ENCODE measurements at places on chromosomes 1 and 21. TPM values are rescaled to one million over a fixed set of nuclear protein-coding genes. Genes with fewer than 3 reads are reported as not detected.
A peak's percentile ranks its signal among the peaks of the same experiment; 100 is the strongest.

- no peak overlapping the region for H3K4me3 ChIP-seq
- no peak for DNase-seq
- no peaks in the 10 kb centered on the region for H3K36me3 ChIP-seq
- H3K27ac ChIP-seq: no peak overlapping the region
- no peaks in the 10 kb centered on the region for H3K4me1 ChIP-seq
Observed at GRCh38 chr1:68812333-68812732, 315.5 kb upstream of the DEPDC1 start.

- no peaks in the 10 kb centered on the region for H3K27me3 ChIP-seq
- H3K27ac ChIP-seq: no peak overlapping the region
- no peak for DNase-seq
- no peak overlapping the region for H3K4me3 ChIP-seq
- no peaks in the 10 kb centered on the region for H3K36me3 ChIP-seq
- H3K4me1 ChIP-seq: peaks cover 5% of the 10 kb centered on the region
Observed at GRCh38 chr1:6288665-6289064, 27.8 kb upstream of the GPR153 start.

GRCh38 chr1:113091988-113092594 lies 19.1 kb downstream of the LRIG2 start:
- H3K27me3 ChIP-seq: no peaks in the 10 kb centered on the region
- peaks cover 23% of the 10 kb centered on the region for H3K36me3 ChIP-seq
- no peaks in the 10 kb centered on the region for H3K4me1 ChIP-seq
- H3K27ac ChIP-seq: no peak overlapping the region
- no peak overlapping the region for H3K4me3 ChIP-seq
- no peak for DNase-seq

DNA sequence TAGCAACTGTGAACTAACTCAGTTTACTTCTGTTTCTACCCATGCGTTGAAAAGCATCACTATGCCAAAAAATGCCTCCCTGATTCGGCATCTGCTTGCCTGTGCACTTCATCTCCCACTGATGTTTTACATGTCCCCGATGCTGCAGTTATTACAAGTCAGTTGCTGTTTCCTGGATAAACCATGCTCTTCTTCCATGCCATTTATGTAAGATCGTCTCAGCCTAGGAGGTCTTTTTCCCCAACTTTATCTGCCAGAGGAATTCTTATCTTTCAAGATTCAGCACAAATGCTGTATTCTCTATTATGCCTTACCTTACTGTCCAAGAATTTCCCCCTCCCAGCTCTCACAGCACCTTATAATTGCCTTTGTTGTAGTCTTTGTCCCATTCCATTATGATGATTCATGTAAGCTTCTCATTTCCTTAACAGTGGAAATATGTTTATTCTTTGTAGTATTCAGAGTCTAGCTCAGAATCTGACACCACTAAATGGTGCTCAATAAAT lies 30.0 kb downstream of the PRKACB start:
- H3K27me3 ChIP-seq: no peaks in the 10 kb centered on the region
- no peak overlapping the region for H3K27ac ChIP-seq
- H3K36me3 ChIP-seq: no peaks in the 10 kb centered on the region
- DNase-seq: no peak
- no peak overlapping the region for H3K4me3 ChIP-seq

The AKR7A3 gene
- polyA plus RNA-seq: 110 TPM

GRCh38 chr1:226126824-226127569 lies 59.5 kb downstream of the ACBD3 start:
- no peaks in the 10 kb centered on the region for H3K36me3 ChIP-seq
- H3K27ac ChIP-seq: no peak overlapping the region
- no peak overlapping the region for H3K4me3 ChIP-seq
- peaks cover 7% of the 10 kb centered on the region for H3K4me1 ChIP-seq
- H3K27me3 ChIP-seq: no peaks in the 10 kb centered on the region

The KRTAP13-2 gene
- polyA plus RNA-seq: 6.0 TPM

DNA sequence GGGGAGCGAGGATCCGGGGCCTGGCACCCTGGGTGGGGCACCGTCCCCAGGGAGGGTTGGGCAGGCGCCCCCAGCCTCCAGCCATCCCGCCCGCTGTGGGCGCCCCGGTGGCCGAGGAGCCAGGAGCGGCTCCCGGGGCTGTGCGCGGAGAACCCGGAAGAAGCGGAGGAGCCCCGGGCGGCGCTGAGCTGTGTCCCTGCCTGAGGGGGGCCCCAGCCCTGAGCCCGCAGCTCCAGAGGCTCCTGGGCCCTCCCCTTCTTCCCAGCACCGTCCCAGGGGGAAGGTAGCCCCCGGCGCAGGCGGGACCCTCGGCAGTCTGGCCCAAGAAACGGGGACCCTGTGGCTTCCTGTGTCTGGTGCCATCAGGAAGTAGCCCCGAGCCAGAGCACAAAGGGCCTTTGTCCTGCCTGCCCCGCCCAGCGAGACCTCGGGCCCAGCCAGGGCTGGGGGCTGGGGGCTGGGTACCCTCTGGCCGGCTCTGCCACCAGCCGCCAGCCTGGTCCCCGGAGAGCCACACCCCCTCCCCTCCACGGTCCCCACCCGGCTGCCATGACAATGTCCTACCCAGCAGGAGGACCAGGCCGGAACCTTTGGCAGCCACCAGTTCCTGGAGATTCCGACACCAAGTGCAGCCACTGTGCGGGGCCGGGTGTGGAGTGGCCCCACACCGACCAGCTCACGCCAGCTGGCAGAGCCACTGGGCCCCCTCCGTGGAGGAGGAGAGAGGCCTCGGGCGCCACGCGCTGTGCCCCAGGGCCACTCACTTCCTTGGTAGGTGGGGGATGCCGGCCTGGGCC lies 15.6 kb upstream of the TTLL10 start:
- no peaks in the 10 kb centered on the region for H3K36me3 ChIP-seq
- peak overlapping the region; percentile 76 for H3K4me3 ChIP-seq
- H3K27ac ChIP-seq: peak overlapping the region; percentile 97
- H3K27me3 ChIP-seq: peaks cover 6% of the 10 kb centered on the region

The AGBL4 gene
- polyA plus RNA-seq: not detected

DNA sequence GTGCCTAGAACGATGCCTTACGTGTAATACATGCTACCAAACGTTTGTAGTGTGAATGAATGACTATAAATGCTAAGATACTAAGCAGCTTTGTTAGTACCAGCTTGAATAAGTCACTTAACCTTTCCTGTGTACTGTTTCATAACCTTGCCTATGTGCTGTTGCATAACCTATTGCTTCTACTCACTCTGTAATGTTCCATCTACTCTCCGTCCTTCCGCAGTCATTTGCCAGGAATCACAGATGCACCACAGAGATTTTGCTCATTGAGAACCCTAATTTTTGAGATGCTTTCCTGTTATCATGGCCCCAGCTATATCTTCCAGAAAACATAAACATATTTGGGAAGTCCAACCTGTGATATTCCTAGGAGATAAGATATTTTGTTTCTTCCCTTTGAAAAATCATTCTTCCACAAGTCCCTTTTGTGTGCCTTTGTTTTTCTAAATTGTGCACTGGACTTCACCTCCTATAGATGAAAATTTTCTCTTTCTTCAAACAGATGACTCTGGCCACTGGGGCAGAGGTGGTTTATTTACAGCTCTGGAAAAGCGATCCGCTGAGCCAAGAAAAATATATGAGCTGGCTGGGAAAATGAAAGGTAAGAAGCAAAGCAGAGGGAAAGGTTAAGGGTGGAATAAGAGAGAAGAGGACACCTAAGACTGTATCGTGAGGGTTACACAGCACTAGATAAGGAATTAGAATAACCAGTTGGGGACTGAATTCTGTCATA lies 44.8 kb downstream of the CHD1L start:
- H3K36me3 ChIP-seq: peaks cover 15% of the 10 kb centered on the region
- H3K4me1 ChIP-seq: peaks cover 3% of the 10 kb centered on the region
- no peak overlapping the region for H3K4me3 ChIP-seq
- H3K27me3 ChIP-seq: no peaks in the 10 kb centered on the region

GRCh38 chr1:202104073-202104472 lies 18.6 kb upstream of the GPR37L1 start:
- H3K36me3 ChIP-seq: no peaks in the 10 kb centered on the region
- no peak overlapping the region for H3K27ac ChIP-seq
- H3K4me3 ChIP-seq: no peak overlapping the region

- no peaks in the 10 kb centered on the region for H3K27me3 ChIP-seq
- no peak overlapping the region for H3K4me3 ChIP-seq
- H3K36me3 ChIP-seq: no peaks in the 10 kb centered on the region
- no peak overlapping the region for H3K27ac ChIP-seq
- no peaks in the 10 kb centered on the region for H3K4me1 ChIP-seq
Observed at GRCh38 chr1:34266127-34266951, 89.6 kb downstream of the C1orf94 start.

DNA sequence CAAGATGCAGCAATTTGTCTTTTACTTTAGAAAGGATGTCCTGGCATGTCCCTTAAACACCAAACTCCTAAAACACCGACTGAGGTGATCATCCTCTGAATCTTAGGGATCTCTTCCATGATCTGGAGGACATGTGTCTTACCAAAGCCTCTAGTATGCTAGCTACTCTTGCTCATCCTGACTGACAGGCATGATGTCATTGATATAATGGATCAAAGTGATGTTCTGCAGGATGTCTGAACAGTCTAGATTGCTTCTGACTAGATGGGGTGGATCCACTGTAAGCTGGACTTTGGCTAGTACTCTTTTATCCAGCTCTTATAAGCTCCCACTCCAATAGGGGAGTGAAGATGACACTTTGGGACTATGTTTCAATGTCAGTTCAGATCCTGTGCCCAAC lies 11.3 kb upstream of the CGN start:
- DNase-seq: no peak
- no peaks in the 10 kb centered on the region for H3K4me1 ChIP-seq
- no peak overlapping the region for H3K4me3 ChIP-seq

The GBP6 gene
- polyA plus RNA-seq: not detected

DNA sequence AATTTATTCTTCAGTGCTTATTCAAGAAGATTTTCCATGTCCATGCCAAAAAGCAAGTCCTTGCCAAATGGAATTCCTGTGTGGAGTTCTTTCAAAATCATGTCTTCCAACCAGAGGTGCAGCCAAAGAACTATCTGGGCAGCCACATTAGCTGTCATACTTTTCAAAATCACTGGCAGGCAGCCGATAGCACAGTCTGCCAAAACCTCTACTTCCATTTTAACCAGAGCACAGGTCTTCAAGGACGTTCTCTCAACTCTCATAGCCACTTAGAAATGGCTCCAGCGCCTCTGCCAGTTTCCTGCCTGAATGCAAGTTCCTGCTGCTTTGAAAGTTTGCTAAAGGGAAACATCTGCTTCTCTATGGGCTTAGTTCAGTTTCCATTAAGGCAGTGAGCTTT lies 975.7 kb upstream of the ADGRL4 start:
- H3K4me3 ChIP-seq: no peak overlapping the region
- H3K36me3 ChIP-seq: no peaks in the 10 kb centered on the region
- no peaks in the 10 kb centered on the region for H3K4me1 ChIP-seq
- H3K27me3 ChIP-seq: no peaks in the 10 kb centered on the region
- H3K27ac ChIP-seq: peak overlapping the region; percentile 19

DNA sequence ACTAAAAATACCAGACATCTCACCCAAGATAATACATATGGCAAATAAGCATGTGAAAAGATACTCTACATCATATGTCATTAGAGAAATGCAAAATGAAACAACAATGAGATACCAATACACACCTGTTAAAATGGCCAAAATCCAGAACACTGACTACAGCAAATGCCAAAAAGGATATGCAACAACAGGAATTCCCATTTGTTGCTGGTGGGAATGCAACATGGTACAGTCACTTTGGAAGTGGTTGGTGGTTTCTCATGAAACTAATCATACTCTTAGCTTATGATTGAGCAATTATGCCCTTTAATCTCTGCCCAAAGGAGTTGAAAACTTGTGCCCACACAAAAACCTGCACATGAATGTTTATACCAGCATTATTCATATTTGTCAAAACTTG lies 6.4 kb upstream of the RGS2 start:
- H3K27me3 ChIP-seq: no peaks in the 10 kb centered on the region
- H3K4me3 ChIP-seq: no peak overlapping the region
- H3K27ac ChIP-seq: no peak overlapping the region
- H3K36me3 ChIP-seq: no peaks in the 10 kb centered on the region
- no peak for DNase-seq

DNA sequence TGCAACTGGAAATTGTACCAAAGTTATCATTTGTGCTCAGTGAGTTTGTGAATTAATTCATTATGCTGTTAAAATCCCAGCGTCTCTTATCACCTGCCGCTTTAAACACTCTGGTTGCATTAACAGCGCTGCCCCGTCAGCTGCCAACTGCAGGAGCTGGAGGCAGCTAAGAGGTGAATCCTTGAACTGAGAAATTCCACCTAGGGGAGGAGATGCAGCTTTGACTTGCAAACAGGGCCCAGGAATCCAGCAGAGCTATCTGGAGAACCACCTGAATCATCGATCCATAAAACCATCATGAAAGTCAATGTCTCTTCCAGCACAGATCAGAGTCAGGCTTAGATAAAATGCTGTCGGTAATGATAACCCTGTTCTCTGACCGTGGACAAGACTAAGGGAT lies 140.7 kb upstream of the PTBP2 start:
- H3K27ac ChIP-seq: no peak overlapping the region
- no peak overlapping the region for H3K4me3 ChIP-seq
- no peak for DNase-seq
- no peaks in the 10 kb centered on the region for H3K27me3 ChIP-seq

- DNase-seq: no peak
- no peaks in the 10 kb centered on the region for H3K36me3 ChIP-seq
- H3K27ac ChIP-seq: no peak overlapping the region
Observed at GRCh38 chr1:70503358-70503757, 92.3 kb downstream of the CTH start.

The DYNLT4 gene
- polyA plus RNA-seq: not detected

GRCh38 chr1:95752515-95753381 lies 518.7 kb downstream of the RWDD3 start:
- H3K36me3 ChIP-seq: no peaks in the 10 kb centered on the region
- DNase-seq: no peak
- H3K4me1 ChIP-seq: no peaks in the 10 kb centered on the region
- no peaks in the 10 kb centered on the region for H3K27me3 ChIP-seq
- H3K4me3 ChIP-seq: no peak overlapping the region
